Memory B cell (primary cell): ENCODE measurements at places on chromosomes 12 and 14.

DNA sequence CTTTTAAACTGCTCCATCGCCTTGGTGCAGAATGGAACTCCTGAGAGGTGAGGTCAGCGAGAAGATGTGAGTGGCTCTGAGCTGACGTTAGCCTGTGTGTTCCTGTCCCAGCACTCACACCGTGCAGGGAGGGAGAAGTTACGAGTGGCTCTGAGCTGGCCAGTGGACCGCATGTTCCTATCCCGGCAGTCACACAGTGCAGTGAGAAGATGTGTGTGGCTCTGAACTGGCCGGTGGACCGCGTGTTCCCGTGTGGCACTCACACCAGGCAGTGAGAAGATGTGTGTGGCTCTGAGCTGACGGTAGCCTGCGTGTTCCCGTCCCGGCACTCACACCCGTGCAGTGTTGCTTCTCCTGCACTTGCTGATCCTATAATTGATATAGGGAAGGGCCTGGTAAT lies 59.9 kb downstream of the VCPKMT start:
- no peak for DNase-seq

- no peak for DNase-seq
These were observed 329.4 kb upstream of the TBX3 start for GRCh38 chr12:115013236-115013981.

DNA sequence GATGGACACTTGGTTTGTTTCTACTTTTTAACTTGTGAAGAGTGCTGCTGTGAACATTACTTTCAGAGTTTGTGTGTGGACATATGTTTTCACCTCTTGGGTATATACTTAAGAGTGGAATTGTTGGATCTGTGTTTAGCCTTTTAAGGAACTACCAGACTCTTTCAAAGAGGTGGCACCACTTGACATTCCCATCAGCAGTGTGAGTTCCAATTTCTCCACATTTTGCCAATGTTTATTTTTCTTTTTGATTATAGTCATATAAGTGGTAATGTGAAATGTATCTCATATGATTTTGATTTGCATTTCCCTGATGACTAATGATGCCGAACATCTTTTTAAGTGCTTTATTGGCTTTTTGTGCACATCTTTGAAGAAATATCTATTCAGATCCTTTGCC lies 44.8 kb downstream of the ARHGAP5 start:
- no peak for DNase-seq

GRCh38 chr14:84975241-84975902 lies 554.6 kb upstream of the FLRT2 start:
- no peak for DNase-seq

GRCh38 chr14:72057701-72058285 lies 125.6 kb downstream of the RGS6 start:
- no peak for DNase-seq

GRCh38 chr14:34475163-34475562 lies 13.1 kb upstream of the SPTSSA start:
- no peak for DNase-seq
